ENCODE measurements at places on chromosomes 12 and 14. TPM values are rescaled to one million over a fixed set of nuclear protein-coding genes. Genes with fewer than 3 reads are reported as not detected.

TEX52 gene
- total RNA-seq: not detected

OTUB2 gene
- 3.2 TPM for total RNA-seq

TMPRSS12 gene
- not detected for total RNA-seq

- no peak for DNase-seq
Observed at GRCh38 chr14:100618763-100619320, 31.6 kb upstream of the BEGAIN start.

GRCh38 chr14:77439861-77440260 lies 16.5 kb upstream of the NOXRED1 start:
- no peak for DNase-seq

- DNase-seq: no peak
Observed at GRCh38 chr12:78359520-78359919, 505.1 kb upstream of the SYT1 start.

DNA sequence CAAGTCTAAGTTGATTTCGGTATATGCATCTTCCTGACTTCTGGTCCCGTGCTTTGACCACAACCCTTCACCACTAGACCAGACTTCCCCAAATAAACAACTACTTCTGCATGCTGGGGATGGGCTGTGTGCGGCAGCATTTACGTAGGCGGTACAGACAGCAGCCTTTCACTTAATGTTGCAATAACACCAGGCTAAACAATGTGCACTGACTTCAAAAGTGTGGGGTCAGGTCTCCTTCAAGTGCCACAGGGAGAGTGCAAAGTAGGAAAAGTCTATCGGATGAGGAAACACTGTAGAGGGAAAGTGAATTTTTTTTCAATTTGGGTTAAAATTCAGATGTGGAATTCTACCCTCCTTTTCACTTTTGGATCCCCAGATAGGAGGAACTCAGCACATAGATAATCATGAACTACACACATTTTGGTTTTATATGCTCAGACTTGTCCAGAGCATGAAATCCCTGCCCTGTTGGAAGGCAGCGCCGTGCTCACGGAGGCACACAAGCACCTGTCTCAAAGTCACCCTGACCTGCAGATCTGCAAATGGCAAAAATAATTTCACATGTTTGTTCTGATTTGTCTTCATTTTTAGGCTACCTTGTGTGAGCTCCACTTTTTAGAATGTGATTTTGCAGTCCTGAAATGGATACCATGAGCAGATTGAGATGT lies 3.6 kb upstream of the FOS start:
- no peak for DNase-seq

GRCh38 chr12:75809746-75810145 lies 221.8 kb downstream of the PHLDA1 start:
- no peak for DNase-seq

DNA sequence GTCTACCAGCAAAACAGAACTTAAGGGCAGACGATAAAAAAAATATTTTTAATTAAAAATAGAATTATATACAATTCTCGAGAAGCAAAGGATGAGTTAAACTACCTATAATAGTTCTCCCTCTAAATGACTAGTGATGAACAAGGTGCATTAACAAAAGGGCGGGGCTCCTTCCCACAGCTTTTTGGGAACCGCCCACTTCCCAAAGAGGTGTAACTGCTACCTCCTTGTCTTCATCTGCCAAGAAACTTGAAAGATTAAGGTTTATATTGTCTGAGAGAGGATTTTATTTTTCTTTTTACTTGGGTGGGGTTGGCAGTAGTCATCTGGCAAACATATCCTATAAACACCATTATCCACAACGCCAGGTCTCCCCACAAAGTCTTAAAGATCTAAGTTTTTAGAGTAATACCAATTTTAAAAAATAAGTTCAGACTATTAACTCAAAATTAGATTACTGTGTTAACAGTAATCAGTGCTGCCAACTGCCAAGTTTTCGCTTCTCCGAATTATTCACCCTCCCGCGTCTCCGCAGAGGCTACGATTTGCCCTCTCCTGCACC lies 938 bp downstream of the RALGAPA1 start:
- DNase-seq: peak; percentile 19

Data from Caki2 (cell line).